ENCODE measurements at places on chromosomes 6 and 20. TPM values are rescaled to one million over a fixed set of nuclear protein-coding genes. Genes with fewer than 3 reads are reported as not detected.

The SUMO4 gene
- total RNA-seq: 6.3 TPM

The PNLDC1 gene
- not detected for total RNA-seq

The EEF1A2 gene
- 0.43 TPM for total RNA-seq

The TCF19 gene
- total RNA-seq: 28.4 TPM

GRCh38 chr6:49636713-49637349 lies at the start of gene RHAG:
Gene RHAG, minus strand, starts transcription at chr6:49636839. Its CDS starts 27 bp downstream, at chr6:49636812.
- no peak for DNase-seq

DNA sequence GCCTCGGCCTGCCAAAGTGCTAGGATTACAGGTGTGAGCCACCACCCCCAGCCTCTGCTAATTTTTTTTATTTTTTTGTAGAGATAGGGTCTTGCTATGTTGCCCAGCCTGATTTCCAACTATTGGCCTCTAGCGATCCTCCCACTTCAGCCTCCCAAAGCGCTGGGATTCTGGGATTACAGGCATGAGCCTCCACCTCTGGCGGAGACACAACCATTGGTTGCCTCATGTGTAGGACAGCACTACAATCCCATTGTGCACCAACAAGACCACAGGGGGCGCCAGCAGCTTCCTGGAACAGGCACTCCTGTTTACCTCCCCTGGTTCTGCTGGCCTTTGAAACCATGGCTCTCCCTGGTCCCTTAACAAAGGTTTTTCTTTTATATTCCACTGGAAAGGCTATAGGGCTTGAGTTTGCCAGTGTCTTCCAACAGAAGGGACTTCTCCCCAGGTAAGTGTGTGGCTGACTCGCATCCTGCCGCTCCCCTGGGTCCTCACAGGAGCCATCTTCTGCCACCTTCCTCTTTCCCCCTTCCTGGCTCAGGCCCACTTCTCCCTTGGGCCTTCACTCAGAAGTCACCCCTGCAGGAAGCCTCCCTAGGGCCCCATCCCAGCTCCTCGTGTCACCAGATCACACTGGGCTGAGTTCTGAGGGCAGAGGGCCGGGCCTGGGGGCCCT lies 39.2 kb upstream of the TLDC2 start:
- DNase-seq: peak; percentile 63

DNA sequence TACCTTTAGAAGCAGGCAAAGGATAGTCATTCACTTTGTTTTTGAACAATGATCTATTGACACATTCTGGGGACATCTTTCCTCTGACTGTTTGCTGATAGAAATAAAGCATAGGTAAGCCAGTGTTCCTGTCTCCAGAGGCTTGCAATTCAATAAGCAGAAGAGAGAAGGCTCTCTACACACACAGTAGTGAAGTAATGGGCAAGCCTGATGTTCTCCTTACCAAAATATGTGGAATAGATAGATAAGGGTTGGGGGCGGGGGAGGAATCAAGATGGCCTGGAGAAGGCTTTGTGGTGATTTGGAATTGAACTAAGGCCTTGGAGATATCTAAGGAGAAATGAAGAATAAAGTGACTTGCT lies 27.3 kb downstream of the PAQR8 start:
- no peak for DNase-seq

DNA sequence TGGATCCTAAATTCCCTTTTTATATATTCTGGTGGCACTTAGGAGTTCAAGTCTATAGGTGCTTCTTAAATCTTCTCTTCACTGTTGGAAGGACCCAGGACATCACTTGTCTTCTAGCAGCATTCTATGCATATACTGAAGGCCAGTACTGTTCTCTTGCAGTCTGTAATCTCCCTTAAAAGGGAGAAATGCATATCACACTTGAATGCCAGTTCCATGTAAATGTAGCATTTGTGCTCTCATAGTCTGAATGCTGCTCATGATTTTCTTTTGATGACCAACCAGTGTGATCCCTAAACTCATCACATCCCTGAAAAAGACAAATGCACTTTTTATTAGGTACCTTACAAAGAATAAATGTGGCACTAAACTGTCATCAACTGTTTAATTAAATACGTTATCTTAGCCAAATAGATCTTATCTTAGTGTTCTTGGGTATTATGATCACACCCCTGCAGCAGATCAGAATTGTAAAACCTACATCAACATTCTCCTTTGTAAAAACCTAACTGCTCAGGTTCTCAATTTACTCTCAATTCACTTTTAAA lies 176.1 kb downstream of the EPHA7 start:
- no peak for DNase-seq

DNA sequence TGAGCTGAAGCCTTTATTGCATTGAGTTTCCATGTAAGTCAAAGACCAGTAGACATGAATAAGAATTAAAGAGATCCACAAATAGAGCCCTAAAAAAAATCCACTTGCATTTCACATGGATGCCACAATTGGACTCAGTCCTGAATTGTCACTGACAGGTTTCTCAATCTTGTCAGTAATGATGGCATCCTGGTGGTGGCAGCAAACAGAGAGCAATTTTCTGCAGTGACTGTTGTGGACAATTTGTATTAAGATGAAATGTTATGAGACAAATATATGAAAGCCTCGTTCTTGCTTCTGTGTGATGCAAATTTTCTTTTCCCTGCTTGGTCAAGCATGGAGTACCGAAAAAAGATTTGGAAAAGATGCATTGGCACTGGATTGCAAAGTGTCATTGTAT lies 278.9 kb downstream of the SAMD5 start:
- no peak for DNase-seq
